A549 treated with ZK216348 at 1 μM for 4 hours (cell line): ENCODE measurements at places on chromosomes 7 and 10. TPM values are rescaled to one million over a fixed set of nuclear protein-coding genes. Genes with fewer than 3 reads are reported as not detected.

Gene ZNF277
- 6.8 to 18.1 TPM (median 12.8 TPM) in 5 replicates for total RNA-seq

Gene PRRT4
- total RNA-seq = 0.35 to 0.71 TPM (median 0.40 TPM) in 4 of 5 replicates, not detected in the other

Gene ADIRF
- total RNA-seq = not detected in 5 replicates

Gene SERPINE1
- total RNA-seq = 1,301 to 1,792 TPM (median 1,475 TPM) in 5 replicates

Gene FBXL13
- 0.33 to 0.83 TPM (median 0.36 TPM) in 5 replicates for total RNA-seq
